ENCODE measurements at places on chromosomes 6 and 20.

- DNase-seq = no peak
Observed at GRCh38 chr6:99330159-99330558, 19.3 kb downstream of the FAXC start.

GRCh38 chr6:167512696-167513375, 187.9 kb downstream of the TTLL2 start:
- no peak for DNase-seq

DNA sequence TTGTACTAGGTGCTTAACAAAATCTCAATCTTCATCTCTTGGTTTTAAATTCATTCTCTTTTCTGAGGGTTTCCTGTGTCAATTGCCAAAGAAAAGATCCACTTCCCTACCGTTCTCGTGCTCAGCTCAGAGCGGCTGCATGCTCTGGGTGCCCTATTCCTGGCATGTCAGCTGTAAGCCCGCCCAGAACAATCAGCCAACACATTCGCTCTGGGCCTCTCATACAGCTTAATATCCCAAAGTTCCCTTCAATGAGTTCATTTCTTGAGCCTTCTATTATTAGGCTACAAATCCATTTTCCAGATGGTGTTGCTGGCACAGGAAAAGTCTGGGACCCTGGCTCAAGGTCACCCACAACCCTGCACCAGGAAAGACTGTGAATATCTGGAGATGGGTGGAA, 24.3 kb upstream of the LRFN2 start:
- no peak for DNase-seq

DNA sequence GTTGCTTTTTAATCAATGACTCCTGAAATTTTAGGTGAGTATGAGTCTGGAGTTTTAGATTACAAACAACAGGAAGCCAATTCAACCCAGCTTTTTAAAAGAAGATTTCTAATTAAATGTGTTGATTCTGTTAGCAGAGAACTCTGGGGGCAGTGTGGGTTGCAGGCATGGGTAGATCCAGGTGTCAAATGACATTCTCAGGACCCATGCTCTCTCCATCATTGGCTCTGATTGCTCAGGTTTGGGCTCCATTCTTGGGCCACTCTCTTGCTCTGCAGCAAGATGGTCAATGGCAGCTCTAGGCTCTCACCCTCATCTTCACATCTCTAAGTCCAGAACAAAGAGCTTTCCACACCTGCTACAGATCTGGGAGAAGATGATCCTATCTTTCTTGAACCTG, 463.7 kb downstream of the PREX1 start:
- DNase-seq = no peak

DNA sequence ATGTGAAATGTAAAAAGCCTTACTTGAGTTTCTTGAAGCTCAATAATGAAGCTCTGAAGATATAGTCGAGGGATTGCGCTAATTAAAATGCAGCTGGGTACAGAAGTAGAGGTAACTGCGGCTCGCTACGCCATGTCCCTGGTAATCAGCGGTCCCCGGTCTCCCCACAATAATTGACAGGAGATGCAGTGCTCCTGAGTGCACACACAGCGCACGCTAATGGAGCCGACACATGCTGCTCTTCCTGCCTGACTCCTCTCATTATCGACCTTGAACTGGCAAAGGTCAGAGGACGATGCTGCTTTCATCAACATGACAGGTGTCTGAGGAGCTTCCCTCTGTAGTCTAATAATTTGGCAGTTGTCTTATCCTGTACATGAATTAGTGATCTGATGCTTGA, 365.9 kb downstream of the RNF144B start:
- DNase-seq = no peak

DNA sequence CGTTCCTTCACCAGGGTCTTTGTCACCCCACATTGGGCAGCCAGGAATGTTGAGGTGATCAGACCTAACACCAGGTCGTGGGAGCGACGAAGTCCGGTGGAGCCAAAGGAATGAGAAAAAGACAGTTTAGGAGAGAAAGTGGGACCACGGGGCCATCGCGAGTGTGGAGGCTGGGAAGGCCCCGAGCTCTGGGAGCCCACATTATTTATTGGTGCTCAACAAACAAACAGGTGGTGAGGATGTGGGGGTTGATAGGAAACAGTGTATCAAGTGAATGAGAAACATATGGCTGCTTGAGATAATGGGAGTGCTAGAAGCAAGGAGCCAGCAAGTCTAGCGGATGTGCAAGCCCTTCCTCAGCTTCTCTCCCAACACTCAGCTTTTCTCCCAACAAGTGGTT, 287.1 kb upstream of the SGK1 start:
- no peak for DNase-seq

GRCh38 chr6:3616565-3617176, 134.8 kb downstream of the PXDC1 start:
- no peak for DNase-seq

GRCh38 chr6:36276581-36277536, 7.0 kb downstream of the PNPLA1 start:
- DNase-seq = no peak

- DNase-seq = no peak
Observed at GRCh38 chr6:112116221-112116620, 28.8 kb downstream of the FAM229B start.

DNA sequence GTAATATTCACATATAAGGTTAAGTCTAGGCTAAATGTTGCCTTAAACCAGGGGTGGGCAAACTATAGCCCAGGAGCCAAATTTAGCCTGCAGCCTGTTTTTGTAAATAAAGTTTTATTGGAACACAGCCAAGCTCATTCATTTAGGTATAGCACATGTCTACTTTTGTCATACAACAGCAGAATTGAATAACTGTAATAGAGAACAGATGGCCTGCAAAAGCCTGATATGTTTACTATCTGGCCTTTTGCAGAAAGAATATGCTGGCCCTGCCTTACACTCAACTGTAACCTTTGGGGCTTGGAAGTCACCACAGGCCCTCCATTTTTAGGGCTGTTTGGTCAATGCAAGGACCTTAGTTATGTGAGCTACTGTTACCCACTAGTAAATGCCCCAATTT, 17.7 kb upstream of the BCLAF1 start:
- DNase-seq = no peak

GRCh38 chr20:36018208-36018988, 50.0 kb downstream of the CNBD2 start:
- DNase-seq = no peak

DNA sequence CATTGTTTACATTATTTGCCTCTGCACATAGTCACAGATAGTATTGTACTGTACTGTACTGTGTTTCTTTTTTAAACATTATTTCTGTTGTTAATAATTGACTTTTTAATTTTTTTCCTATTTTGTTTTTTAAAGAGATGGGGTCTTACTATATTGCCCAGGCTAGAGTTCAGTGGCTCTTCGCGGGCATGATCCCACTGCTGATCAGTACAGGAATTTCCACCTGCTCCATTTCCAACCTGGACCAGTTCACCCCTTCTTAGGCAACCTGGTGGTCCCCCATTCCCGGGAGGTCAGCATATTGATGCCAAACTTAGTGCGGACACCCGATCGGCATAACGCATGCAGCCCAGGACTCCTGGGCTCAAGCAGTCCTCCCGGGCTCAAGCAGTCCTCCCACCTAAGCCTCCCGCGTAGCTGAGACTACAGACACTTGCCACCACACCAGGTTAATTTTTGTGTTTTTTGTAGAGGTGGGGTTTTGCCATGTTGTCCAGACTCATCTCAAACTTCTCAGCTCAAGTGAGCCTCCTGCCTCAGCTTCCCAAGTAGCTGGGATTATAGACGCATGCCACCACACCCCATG, 47.5 kb downstream of the PTPN1 start:
- no peak for DNase-seq

DNA sequence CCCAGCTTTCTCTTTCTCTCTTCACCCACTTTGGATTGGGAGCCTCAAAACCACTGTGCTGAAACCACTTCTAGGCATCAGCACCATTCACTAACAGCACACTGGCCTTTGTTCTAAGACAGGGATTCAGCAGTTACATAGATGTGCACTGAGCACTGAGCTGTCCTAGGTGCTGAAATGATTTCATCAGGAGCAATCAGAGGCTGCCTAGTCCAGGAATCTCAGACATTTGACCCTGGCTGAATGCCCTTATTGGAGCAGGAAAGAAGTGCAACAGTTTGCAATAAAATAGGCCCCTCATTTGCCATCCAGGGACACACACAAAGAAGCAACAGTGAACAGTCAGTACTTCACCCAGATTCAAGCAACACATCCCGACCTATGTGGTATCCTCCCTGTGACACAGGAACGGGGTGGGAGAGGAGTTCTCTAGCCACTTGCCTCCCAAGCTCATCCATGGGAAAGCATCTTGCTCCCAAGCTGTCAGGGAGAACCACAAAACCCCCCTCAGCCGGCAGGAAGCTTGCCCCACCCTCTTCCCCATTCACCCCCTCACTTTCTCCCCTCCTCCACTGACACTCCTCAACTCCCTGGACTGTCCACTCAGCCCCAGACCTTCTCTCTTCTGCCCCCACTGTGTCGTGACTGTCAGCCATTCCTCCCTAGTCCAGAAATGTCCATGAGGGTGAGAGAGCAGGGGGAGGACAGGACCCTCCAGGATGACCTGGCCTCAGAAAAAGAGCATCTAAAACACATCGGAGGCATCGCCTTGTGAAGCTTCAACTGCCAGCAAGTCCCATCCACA, 304.4 kb downstream of the PREX1 start:
- DNase-seq = no peak

GRCh38 chr6:164066335-164066734, 651.8 kb downstream of the QKI start:
- DNase-seq = no peak

- DNase-seq = no peak
Observed at GRCh38 chr20:56522311-56522710, 2.2 kb upstream of the FAM209A start.

- DNase-seq = no peak
Observed at GRCh38 chr6:34773916-34774315, 16.6 kb downstream of the SNRPC start.

DNA sequence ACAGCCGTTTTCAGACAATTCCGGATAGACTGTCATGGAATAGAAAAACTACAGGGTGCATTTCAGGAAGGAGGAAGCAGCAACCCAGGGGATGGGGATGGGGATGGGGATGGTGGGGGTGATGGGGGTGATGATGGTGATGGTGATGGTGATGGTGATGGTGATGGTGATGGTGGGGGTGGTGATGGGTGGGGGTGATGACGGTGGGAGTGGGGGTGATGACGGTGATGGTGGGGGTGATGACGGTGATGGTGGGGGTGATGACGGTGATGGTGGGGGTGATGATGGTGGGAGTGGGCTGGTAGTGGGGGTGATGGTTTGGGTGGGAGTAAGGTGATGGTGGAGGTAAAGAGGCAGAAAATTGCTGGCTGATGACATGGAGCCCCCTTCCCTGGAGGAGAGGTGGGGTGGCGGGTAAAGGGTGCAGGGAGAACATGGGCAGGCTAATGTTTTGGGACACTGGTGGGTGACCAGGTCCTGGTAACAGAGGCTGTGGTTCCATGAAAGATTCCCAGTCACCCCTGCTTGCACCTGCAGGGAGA, 17.5 kb downstream of the LAMA5 start:
- no peak for DNase-seq

- no peak for DNase-seq
Observed at GRCh38 chr6:132392792-132393191, 8.5 kb downstream of the MOXD1 start.

DNA sequence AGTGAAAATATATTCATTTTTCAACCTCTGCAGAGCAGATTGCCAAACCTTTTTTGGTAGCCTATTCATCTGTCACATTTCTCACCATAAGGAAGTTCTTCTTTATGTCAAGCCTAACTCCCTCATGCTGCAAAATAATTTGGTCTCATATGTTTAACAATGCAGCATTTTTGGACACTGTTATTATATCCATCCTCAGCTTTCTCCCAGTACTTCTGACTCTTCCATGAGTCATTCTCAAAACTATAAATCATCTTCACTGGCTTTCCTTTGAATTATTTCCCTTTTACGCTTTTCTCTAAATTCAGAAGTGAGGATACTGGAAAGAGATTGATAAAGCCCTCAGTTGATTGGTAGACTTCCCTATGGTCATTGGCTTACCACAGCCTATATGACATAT, 192.2 kb downstream of the TPBG start:
- DNase-seq = no peak

Data from esophagus squamous epithelium (tissue), 5 donors.